ENCODE measurements at places on chromosomes 3 and 15. TPM values are rescaled to one million over a fixed set of nuclear protein-coding genes. Genes with fewer than 3 reads are reported as not detected.

Gene LDHAL6B
- total RNA-seq, result not detected

- no peak for DNase-seq
- H3K4me3 ChIP-seq, result no peak overlapping the region
- H3K4me1 ChIP-seq, result peaks cover 4% of the 10 kb centered on the region
- no peak overlapping the region for H3K27ac ChIP-seq
Measured at GRCh38 chr15:98823012-98823458, 174.7 kb downstream of the IGF1R start.

GRCh38 chr3:107392549-107393165, 15.4 kb downstream of the CCDC54 start:
- DNase-seq, result no peak
- H3K4me1 ChIP-seq, result no peaks in the 10 kb centered on the region
- H3K27me3 ChIP-seq, result peaks cover 4% of the 10 kb centered on the region
- H3K36me3 ChIP-seq, result no peaks in the 10 kb centered on the region
- H3K4me3 ChIP-seq, result no peak overlapping the region

- H3K36me3 ChIP-seq, result no peaks in the 10 kb centered on the region
- peaks cover 7% of the 10 kb centered on the region for H3K4me1 ChIP-seq
- no peak overlapping the region for H3K4me3 ChIP-seq
- DNase-seq, result no peak
- H3K27ac ChIP-seq, result no peak overlapping the region
Measured at GRCh38 chr15:58758141-58758540, 8.6 kb upstream of the ADAM10 start.

- H3K4me3 ChIP-seq, result no peak overlapping the region
- H3K4me1 ChIP-seq, result no peaks in the 10 kb centered on the region
- H3K27me3 ChIP-seq, result no peaks in the 10 kb centered on the region
- DNase-seq, result no peak
Measured at GRCh38 chr3:59127071-59127470, 77.2 kb upstream of the CFAP20DC start.

DNA sequence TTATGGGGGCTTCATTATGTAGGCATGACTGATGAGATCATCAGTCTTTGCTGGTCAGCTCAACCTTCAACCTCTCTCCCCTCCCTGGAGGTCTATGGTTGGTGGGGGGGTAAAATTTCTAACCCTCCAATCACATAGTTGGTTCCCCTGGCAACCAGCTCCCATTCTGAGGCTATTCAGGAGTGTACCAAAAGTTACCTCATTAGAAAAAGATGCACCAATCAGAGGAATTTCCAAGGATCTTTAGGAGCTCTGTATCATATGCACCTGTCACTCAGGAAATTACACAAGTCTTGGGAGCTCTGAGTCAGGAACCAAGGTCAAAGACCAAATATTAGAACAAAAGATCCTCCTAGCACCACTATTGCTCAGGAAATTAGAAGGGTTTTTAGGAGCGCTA, 21.4 kb upstream of the LEO1 start:
- no peak overlapping the region for H3K4me3 ChIP-seq
- H3K27ac ChIP-seq, result no peak overlapping the region
- H3K27me3 ChIP-seq, result no peaks in the 10 kb centered on the region
- no peak for DNase-seq
- H3K4me1 ChIP-seq, result no peaks in the 10 kb centered on the region
- no peaks in the 10 kb centered on the region for H3K36me3 ChIP-seq
